ENCODE measurements at places on chromosomes 5 and 9. TPM values are rescaled to one million over a fixed set of nuclear protein-coding genes. Genes with fewer than 3 reads are reported as not detected.

- H3K27ac ChIP-seq, result no peak overlapping the region
- H3K27me3 ChIP-seq, result no peaks in the 10 kb centered on the region
- DNase-seq, result no peak
- no peaks in the 10 kb centered on the region for H3K4me1 ChIP-seq
- H3K4me3 ChIP-seq, result no peak overlapping the region
These were observed 188.8 kb downstream of the MRPS30 start for GRCh38 chr5:44997506-44997905.

DNA sequence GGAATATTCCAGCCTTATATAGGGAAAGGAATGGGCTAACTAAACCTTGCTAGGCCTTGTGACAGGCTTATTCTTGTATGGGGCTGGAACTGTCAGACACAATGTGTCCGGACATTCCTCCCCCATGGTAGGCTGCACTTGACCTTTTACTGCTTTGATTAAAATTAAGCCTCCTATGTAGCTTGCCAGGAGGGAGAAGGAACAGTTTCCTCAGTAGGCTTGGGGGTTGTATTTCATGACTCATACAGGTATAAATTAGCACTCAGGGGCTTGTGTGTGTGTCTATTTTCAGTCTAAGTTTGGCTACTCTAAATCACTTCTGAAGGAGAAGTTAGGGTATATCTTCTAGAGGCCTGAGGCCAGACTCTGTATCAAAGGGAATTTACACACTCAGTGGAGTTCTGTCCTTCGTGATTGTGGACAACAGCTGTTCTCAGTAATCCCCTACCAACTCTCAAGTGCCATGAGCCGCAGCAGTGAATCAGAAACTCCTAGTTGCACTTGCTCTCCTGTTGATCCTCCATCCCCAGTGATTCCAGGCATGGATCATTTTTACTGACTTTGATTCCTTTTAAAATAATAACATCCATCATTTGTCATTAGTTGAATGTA, 16.4 kb downstream of the ADAMTS16 start:
- no peak for DNase-seq
- H3K4me3 ChIP-seq, result no peak overlapping the region
- no peaks in the 10 kb centered on the region for H3K27me3 ChIP-seq
- no peaks in the 10 kb centered on the region for H3K36me3 ChIP-seq
- H3K4me1 ChIP-seq, result no peaks in the 10 kb centered on the region

SEMA6A gene
- total RNA-seq, result 4.4 TPM

- no peak for DNase-seq
- no peaks in the 10 kb centered on the region for H3K4me1 ChIP-seq
- H3K4me3 ChIP-seq, result no peak overlapping the region
- no peaks in the 10 kb centered on the region for H3K36me3 ChIP-seq
- H3K27me3 ChIP-seq, result no peaks in the 10 kb centered on the region
These were observed 101.1 kb downstream of the TMEM174 start for GRCh38 chr5:73274121-73274520.

- peaks cover 4% of the 10 kb centered on the region for H3K36me3 ChIP-seq
- no peaks in the 10 kb centered on the region for H3K27me3 ChIP-seq
- DNase-seq, result no peak
- H3K27ac ChIP-seq, result no peak overlapping the region
- H3K4me3 ChIP-seq, result no peak overlapping the region
- H3K4me1 ChIP-seq, result peaks cover 19% of the 10 kb centered on the region
These were observed 179.1 kb upstream of the RASEF start for GRCh38 chr9:83242066-83242465.

DNA sequence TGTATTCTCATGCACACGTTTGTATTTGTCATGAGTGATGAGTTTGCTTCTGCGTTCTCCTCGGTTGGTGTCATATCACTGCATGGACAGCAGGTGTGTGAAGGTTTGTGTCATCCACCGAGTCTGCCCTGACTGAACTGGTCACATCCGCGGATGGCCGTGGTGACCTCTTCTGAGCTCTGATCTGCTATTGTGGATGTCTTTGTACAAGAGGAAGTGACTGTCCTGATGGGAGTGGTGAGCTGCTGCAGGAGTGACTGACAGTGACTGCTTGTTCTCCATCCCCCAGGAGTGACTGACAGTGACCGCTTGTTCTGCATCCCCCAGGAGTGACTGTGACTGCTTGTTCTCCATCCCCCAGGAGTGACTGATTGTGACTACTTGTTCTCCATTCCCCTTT, 69.9 kb downstream of the EHMT1 start:
- no peak overlapping the region for H3K4me3 ChIP-seq
- DNase-seq, result no peak
- no peak overlapping the region for H3K27ac ChIP-seq
- no peaks in the 10 kb centered on the region for H3K4me1 ChIP-seq

DNA sequence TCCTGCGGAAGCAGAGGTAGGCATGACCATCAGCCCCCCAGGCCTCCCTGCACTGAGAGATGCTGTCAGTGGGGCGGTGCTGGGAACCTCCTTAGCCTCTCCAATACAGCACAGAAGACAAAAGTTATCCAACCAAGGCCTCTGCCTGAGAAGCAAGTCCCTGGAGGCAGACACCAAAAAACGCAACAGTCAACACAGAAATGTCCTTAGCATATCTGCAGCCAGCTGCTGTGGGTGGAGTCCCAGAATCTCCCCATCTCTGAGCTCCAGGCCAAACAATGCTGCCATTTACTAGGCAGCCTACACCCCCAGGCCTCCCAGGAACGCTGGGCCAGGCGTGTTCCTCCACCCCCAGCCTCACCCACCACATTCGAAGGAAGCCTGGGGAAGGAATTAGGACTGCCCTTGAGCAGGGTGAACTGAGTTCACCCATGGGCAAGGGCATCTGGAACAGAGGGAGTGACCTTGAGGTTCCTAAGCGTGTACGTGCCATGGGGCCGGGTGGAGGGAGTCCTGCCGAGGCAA, 43.7 kb downstream of the STK10 start:
- no peaks in the 10 kb centered on the region for H3K27me3 ChIP-seq
- no peaks in the 10 kb centered on the region for H3K4me1 ChIP-seq
- no peak overlapping the region for H3K27ac ChIP-seq
- no peak overlapping the region for H3K4me3 ChIP-seq
- no peak for DNase-seq

GRCh38 chr9:124297551-124297901, 39.8 kb downstream of the NEK6 start:
- peak overlapping the region; percentile 41 for H3K27ac ChIP-seq
- peaks cover 63% of the 10 kb centered on the region for H3K4me1 ChIP-seq
- H3K27me3 ChIP-seq, result no peaks in the 10 kb centered on the region
- no peaks in the 10 kb centered on the region for H3K36me3 ChIP-seq
- H3K4me3 ChIP-seq, result no peak overlapping the region
- DNase-seq, result peak; percentile 91

DNA sequence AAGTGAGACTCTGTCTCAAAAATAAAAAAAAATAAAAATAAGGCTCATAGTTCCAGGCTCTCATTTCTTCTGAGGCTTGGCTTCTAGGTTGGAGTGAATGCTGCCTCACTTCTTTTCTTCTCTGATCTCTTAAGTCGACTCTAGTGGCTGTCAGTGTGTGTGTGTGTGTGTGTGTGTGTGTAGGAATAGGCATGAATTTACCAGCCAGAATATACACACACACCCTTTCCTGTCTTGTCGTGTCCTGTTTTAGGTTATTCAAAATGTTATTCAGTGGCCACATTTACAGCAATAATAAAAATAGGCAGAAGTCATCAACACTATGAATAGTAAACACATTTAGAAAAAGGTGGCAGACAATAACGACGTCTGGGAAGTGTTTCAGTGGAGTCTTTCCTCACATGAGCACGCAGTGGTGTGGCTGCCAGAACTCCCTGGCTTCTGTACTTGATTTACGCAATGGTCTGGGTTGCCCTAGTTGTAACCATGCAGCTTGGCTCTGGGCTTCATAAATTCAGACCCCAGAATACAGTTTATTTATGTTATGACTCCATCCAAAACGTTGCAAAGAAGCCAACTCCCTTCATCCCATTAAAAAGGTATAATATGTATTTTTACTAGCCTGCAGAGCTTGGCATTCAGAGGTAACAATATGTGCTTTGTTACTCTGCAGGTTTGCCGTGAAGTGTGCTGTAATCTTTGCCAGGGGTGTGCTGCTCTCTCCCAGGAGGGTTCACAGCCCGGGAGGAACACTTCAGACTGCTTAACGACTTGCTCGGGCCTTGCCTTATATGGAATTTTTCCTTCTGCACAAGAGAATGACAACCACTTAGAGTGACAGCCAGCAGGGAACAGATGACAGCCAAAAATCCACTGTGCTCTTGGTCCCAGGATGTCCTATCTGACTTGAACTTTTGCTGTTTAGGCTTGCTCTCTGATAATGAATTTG, 34.4 kb upstream of the PALM2AKAP2 start:
- peak; percentile 72 for DNase-seq
- H3K27me3 ChIP-seq, result no peaks in the 10 kb centered on the region
- H3K36me3 ChIP-seq, result no peaks in the 10 kb centered on the region
- H3K4me1 ChIP-seq, result peaks cover 33% of the 10 kb centered on the region

IL33 gene
- total RNA-seq, result 24.4 TPM

LMNB1 gene
- 2.6 TPM for total RNA-seq

GRCh38 chr5:73938938-73939320, 312.9 kb downstream of the ARHGEF28 start:
- no peak for DNase-seq
- no peaks in the 10 kb centered on the region for H3K4me1 ChIP-seq
- no peaks in the 10 kb centered on the region for H3K36me3 ChIP-seq

DNA sequence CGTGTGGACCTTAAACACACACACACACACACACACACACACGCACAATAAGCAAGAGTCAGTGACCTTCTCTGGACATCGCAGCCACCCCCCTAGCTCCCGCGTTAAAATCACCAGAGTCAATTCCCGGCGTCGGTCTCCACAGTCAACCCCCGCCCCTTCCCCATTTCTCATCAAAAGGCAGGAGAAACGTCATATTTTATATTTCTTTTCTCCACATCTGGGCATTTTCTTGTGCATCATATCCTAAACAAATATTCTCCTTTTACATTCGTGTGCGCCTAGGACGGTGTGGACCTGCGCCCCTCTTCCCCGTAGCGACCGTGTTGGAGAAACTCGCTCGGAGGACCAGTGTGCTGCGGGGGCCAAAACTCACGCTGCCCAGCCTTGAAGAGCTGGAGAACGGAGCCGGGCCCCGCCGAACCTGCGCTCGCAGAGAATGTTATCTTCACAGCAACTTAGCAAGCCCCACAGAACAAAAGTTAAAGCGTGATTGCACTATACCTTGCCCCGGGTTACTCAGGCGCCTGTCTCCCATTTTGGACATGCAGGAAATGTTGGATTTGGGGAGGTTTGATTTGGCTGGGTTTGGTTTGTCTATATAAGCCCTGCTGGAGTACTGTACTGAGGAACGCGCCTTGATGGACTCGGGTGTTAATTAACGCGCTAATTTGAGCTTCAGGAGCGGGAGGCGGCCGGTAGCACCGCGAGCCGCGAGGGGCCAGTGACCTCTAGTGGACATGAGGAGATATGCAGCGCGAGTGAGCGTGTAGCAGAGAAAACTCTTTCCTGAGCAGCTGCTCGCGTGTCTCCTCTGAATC, 192.4 kb downstream of the MEF2C start:
- DNase-seq, result peak; percentile 77
- H3K27me3 ChIP-seq, result peaks cover 89% of the 10 kb centered on the region
- no peaks in the 10 kb centered on the region for H3K36me3 ChIP-seq
- no peak overlapping the region for H3K27ac ChIP-seq
- peak overlapping the region; percentile 35 for H3K4me3 ChIP-seq

MLANA gene
- not detected for total RNA-seq

- peak; percentile 72 for DNase-seq
- peak overlapping the region; percentile 85 for H3K27ac ChIP-seq
- H3K4me3 ChIP-seq, result peak overlapping the region; percentile 65
- peaks cover 35% of the 10 kb centered on the region for H3K4me1 ChIP-seq
- no peaks in the 10 kb centered on the region for H3K27me3 ChIP-seq
These were observed 586 bp upstream of the MTAP start for GRCh38 chr9:21801683-21802417.

DNA sequence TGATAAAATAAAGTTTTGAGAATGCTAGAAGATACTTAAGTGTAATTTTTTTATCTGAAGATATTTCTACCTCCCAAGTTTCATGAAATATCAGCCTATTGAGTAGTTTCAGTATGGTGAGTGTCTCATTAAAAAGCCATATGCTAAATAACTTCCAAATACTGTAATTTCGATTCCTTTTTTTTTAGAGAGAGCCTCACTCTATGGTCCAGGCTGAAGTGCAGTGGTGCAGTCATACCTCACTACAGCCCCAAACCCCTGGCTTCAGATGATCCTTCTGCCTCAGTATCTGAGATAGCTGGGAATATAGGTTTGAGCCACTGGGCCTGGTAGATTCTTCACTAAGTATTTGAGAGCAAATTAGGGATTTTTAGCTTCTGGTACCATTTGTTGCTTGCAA, 24.5 kb downstream of the CDC42SE2 start:
- H3K4me3 ChIP-seq, result no peak overlapping the region
- H3K4me1 ChIP-seq, result no peaks in the 10 kb centered on the region
- no peak for DNase-seq
- H3K27me3 ChIP-seq, result no peaks in the 10 kb centered on the region
- no peak overlapping the region for H3K27ac ChIP-seq

NUP214 gene
- 29.5 TPM for total RNA-seq

- no peak overlapping the region for H3K27ac ChIP-seq
- H3K4me3 ChIP-seq, result no peak overlapping the region
- H3K36me3 ChIP-seq, result no peaks in the 10 kb centered on the region
- no peaks in the 10 kb centered on the region for H3K4me1 ChIP-seq
These were observed 524.3 kb upstream of the GRAMD2B start for GRCh38 chr5:125898851-125899405.

SKP1 gene
- total RNA-seq, result 360 TPM

GRCh38 chr5:132232465-132232864, 4.8 kb upstream of the P4HA2 start:
- H3K27me3 ChIP-seq, result no peaks in the 10 kb centered on the region
- no peak overlapping the region for H3K27ac ChIP-seq
- no peaks in the 10 kb centered on the region for H3K36me3 ChIP-seq
- H3K4me1 ChIP-seq, result peaks cover 9% of the 10 kb centered on the region

GRCh38 chr9:70829591-70830265, 291.7 kb downstream of the TRPM3 start:
- no peak for DNase-seq
- H3K4me3 ChIP-seq, result no peak overlapping the region
- H3K27ac ChIP-seq, result no peak overlapping the region
- no peaks in the 10 kb centered on the region for H3K36me3 ChIP-seq
- H3K4me1 ChIP-seq, result no peaks in the 10 kb centered on the region

TMEM174 gene
- total RNA-seq, result not detected

- DNase-seq, result no peak
- no peaks in the 10 kb centered on the region for H3K27me3 ChIP-seq
- H3K4me3 ChIP-seq, result no peak overlapping the region
- no peaks in the 10 kb centered on the region for H3K36me3 ChIP-seq
These were observed 20.1 kb downstream of the STK10 start for GRCh38 chr5:172167895-172168294.

HSPB3 gene
- 338 TPM for total RNA-seq

GRCh38 chr9:17490110-17490509, 88.8 kb upstream of the SH3GL2 start:
- no peak overlapping the region for H3K4me3 ChIP-seq
- H3K4me1 ChIP-seq, result no peaks in the 10 kb centered on the region
- no peak overlapping the region for H3K27ac ChIP-seq
- no peak for DNase-seq
- H3K27me3 ChIP-seq, result no peaks in the 10 kb centered on the region
- H3K36me3 ChIP-seq, result no peaks in the 10 kb centered on the region
